Heart left ventricle (tissue), 16 donors: ENCODE measurements at places on chromosomes 6 and 20. TPM values are rescaled to one million over a fixed set of nuclear protein-coding genes. Genes with fewer than 3 reads are reported as not detected.

DNA sequence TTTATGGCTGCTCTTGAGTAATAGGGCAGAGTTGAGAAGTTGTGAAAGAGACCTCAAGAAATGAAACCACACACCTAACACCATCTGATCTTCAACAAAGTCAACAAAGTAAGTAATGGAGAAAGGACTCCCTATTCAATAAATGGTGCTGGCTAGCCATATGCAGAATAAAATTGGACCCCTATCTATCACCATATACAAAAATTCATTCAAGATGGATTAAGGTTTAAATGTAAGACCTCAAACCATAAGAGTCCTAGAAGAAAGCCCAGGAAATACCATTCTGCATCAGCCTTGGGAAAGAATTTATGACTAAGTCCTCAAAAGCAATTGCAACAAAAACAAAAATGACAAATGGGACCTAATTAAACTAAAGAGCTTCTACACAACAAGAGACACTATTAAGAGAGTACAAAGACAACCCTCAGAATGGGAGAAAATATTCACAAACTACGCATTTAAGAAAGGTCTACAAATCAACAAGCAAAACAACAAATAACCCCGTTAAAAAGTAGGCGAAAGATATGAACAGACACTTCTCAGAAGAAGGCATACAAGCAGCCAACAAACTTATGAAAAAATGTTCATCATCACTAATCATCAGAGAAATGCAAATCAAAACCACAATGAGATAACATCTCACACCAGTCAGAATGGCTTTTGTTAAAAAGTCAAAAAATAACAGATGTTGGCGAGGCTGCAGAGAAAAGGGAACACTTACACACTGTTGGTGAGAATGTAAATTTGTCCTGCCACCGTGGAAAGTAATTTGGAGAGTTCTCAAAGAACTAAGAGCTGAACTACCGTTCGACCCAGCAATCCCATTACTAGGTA, 4.0 kb downstream of the MAP3K5 start:
- no peaks in the 10 kb centered on the region for H3K27me3 ChIP-seq
- no peak overlapping the region for H3K4me3 ChIP-seq
- peaks cover 63% of the 10 kb centered on the region for H3K4me1 ChIP-seq
- DNase-seq = no peak
- H3K36me3 ChIP-seq = no peaks in the 10 kb centered on the region

GRCh38 chr6:167528239-167528638, 203.4 kb downstream of the TTLL2 start:
- H3K27ac ChIP-seq = no peak overlapping the region
- DNase-seq = no peak
- no peaks in the 10 kb centered on the region for H3K36me3 ChIP-seq
- H3K4me1 ChIP-seq = peaks cover 3% of the 10 kb centered on the region

DNA sequence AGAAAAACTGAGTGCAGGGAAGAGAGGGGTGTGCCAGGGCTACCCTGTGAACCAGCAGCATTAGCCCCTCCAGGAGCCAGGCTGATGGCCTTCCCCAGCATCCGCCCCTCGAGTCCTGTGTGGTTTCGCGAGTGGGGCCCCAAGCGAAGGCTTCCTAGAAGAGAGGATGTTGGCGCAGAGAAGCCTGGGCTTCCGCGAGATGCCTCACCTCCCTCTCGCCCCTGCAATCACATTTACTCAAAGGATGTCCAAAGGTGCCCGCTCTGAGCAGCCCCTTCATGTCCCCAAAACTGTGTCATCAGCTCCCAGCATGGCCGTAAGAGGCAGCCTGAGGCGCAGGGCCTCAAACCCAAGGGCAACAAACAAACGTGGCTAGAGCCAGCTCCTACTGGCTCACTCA, 111.7 kb downstream of the PREX1 start:
- no peaks in the 10 kb centered on the region for H3K36me3 ChIP-seq
- no peak for DNase-seq
- H3K27ac ChIP-seq = no peak overlapping the region
- H3K4me1 ChIP-seq = no peaks in the 10 kb centered on the region

GRCh38 chr6:45494416-45495135, 116.8 kb upstream of the SUPT3H start:
- H3K4me1 ChIP-seq = no peaks in the 10 kb centered on the region
- no peaks in the 10 kb centered on the region for H3K36me3 ChIP-seq
- no peak overlapping the region for H3K27ac ChIP-seq
- no peak for DNase-seq
- H3K4me3 ChIP-seq = no peak overlapping the region
- H3K27me3 ChIP-seq = no peaks in the 10 kb centered on the region

DNA sequence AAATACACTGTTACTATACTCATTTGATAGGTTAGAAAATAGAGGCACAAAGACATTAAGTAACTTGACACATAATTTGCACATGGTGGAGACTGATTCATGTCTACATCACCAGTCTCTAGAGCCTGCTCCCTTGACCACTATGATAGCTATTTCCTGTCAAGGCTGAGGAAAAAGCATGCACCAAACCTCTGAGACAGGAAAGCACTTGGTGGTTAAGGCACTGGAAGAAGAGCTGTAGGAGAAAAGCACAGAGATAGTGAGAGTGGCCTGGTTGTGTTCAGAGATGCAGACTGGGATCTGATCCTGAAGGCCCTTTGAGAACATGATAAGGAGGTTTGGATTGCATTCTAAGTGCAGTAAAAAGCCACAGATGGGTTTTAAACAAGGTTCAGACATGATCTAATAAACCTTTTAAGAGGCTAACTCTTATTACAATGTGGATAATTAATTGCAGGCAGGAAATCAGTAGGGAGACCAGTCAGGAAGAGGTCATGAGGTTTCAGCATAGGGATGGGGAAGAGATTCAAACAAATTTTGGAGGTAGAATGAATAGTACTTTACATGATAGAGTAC, 168.9 kb downstream of the PHF3 start:
- no peak overlapping the region for H3K27ac ChIP-seq
- no peaks in the 10 kb centered on the region for H3K27me3 ChIP-seq
- DNase-seq = no peak
- no peaks in the 10 kb centered on the region for H3K36me3 ChIP-seq
- no peak overlapping the region for H3K4me3 ChIP-seq

DNA sequence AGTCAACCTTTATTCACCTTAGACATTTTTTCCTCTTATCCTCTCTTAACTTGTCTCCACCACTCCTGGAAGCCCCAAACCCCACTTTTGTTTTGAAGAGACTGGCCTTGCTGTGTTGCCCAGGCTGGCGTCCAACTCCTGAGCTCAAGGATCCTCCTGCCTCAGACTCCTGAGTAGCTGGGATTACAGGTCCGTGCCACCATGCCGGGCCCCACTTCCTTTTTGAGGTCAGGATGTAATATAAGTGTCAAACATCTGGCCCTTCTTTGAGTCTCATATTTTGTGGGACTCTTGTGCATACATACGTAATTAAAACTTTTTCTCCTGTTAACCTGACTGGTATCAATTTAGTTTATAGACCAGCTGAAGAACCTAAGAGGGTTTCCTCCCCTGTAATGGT, 1.4 kb upstream of the CDK19 start:
- DNase-seq = no peak
- H3K4me1 ChIP-seq = peaks cover 4% of the 10 kb centered on the region
- no peak overlapping the region for H3K27ac ChIP-seq
- no peaks in the 10 kb centered on the region for H3K36me3 ChIP-seq
- H3K27me3 ChIP-seq = no peaks in the 10 kb centered on the region

GRCh38 chr6:108559097-108559883, 1.4 kb upstream of the FOXO3 start:
- peak overlapping the region; percentile 99 for H3K27ac ChIP-seq
- no peaks in the 10 kb centered on the region for H3K27me3 ChIP-seq
- peaks cover 41% of the 10 kb centered on the region for H3K4me1 ChIP-seq
- peak; percentile 93 for DNase-seq

DNA sequence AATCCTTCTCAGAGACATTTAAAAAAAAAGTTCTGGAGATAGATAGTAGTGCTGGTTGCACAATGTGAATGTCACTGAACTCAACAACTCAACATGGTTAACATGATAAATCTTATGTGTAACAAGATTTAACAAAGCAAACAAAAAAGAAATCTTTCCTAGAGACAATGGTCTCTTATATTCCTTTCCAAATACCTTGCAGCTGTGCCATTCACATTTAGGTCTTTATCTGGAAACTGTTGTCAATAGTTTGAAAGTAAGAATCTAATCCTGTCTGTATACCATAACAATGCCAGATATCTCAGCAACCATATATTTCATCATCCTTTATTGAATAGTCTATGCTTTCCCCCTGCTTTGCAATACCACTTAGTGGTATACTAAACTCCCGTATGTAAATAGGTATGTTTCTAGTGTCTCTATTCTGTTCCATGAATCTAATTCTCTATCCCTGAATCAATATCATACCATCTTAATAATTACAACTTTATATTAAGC, 2.1 kb downstream of the SERAC1 start:
- no peak overlapping the region for H3K4me3 ChIP-seq
- no peaks in the 10 kb centered on the region for H3K36me3 ChIP-seq
- H3K27ac ChIP-seq = no peak overlapping the region
- no peaks in the 10 kb centered on the region for H3K27me3 ChIP-seq
- no peak for DNase-seq
- H3K4me1 ChIP-seq = peaks cover 5% of the 10 kb centered on the region

DNA sequence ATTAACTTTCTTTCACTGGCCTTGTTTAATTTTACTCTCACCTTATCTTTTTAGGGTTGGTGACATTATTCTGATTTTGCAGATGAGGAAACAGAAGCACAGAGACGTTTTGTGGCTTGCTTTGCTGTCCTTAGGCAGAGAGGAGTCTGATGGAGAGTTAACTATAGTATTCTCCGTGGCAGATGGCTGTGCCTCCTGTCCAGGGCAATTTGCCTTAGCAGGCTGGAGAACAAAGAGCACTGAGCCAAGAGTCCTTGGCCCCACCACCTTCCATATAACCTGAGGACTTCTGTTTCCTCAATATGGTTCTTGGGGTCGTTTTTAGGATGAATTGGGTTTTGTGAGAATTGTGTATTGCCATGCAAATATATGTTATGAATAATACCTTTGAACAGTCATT, 71.4 kb upstream of the BACH2 start:
- no peaks in the 10 kb centered on the region for H3K36me3 ChIP-seq
- no peaks in the 10 kb centered on the region for H3K4me1 ChIP-seq
- H3K27me3 ChIP-seq = no peaks in the 10 kb centered on the region
- H3K27ac ChIP-seq = no peak overlapping the region

DNA sequence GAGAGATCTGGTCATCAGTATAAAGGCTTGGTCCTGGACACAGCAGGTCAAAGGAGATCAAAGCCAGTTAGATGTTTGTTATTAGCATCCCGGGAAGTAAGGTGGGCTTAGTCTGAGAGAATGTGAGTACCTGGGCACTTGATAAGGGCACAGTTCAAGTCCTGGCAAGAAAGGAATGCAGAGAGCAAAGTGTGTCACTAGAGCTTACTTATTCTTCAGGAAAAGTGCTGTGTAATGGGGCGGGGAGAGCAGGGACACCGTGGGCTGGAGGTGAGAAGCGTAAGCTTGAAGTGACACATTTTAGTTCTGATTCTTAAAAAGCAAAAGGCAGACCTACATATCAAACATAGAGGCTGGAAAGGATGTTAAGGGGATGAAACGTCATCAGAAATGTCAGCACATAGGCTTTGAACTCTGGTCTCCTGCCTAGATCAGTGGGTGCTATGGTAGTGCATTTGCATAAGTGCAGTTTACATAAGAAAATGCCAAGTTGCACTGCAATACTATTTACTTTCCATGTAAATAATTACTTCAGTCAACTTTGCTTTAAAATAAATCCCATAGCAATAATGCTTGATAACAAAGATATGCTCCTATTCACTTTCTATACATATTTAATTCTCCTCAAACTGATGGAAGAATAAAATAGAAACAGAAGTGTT, 2.6 kb downstream of the SAMD5 start:
- no peak overlapping the region for H3K27ac ChIP-seq
- no peak overlapping the region for H3K4me3 ChIP-seq
- no peak for DNase-seq
- peaks cover 52% of the 10 kb centered on the region for H3K27me3 ChIP-seq

DNA sequence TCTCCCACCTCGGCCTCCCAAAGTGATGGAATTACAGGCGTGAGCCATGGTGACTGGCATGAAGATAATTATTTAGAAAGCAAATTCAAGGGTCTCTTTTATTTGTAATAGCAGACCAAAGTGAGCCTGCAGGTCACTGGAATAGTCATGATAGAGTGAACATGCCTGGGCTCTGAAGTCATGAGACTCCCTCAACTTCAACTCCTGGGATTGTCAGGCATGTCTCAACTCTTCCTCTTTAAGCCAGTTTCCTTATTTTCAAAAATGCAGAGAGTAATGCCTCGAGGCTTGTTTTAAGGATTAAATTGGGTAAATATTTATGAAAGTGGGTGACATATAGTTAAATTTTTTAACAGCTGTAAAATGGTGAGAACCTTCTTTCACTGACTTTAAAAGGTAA, 22.7 kb upstream of the HECA start:
- H3K27me3 ChIP-seq = no peaks in the 10 kb centered on the region
- H3K4me1 ChIP-seq = no peaks in the 10 kb centered on the region
- H3K27ac ChIP-seq = no peak overlapping the region
- H3K36me3 ChIP-seq = no peaks in the 10 kb centered on the region

GRCh38 chr6:18326001-18326400, 61.1 kb upstream of the RNF144B start:
- H3K4me3 ChIP-seq = no peak overlapping the region
- H3K27me3 ChIP-seq = no peaks in the 10 kb centered on the region
- H3K36me3 ChIP-seq = no peaks in the 10 kb centered on the region
- H3K27ac ChIP-seq = no peak overlapping the region

- DNase-seq = no peak
- peak overlapping the region; percentile 80 for H3K4me3 ChIP-seq
- no peaks in the 10 kb centered on the region for H3K27me3 ChIP-seq
- H3K4me1 ChIP-seq = peaks cover 25% of the 10 kb centered on the region
- H3K27ac ChIP-seq = peak overlapping the region; percentile 88
- peaks cover 13% of the 10 kb centered on the region for H3K36me3 ChIP-seq
Observed at GRCh38 chr20:56391596-56392131, 351 bp downstream of the AURKA start.

DNA sequence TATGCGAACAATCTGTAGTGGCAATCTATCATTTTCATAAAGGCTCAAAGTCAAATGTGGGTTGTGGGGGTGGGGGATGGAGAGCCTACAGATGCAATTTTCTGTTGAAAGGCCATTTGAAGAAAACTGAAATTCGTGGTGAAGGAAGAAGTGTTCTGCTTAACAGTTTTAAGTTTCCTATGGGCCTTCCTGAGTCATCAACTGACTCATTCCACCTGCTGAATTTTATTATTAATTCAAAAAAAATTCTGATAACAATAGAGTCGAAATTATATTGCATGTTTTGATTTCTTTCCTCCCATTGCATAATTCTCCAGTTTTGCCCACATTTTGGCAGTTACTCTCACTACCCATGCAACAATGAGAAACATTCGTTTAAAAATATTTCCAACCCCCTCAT, 622.3 kb upstream of the ARID1B start:
- no peaks in the 10 kb centered on the region for H3K27me3 ChIP-seq
- no peak overlapping the region for H3K27ac ChIP-seq
- no peaks in the 10 kb centered on the region for H3K4me1 ChIP-seq
- no peak for DNase-seq

Gene ALDH8A1
- total RNA-seq = 0.26 TPM

Gene NKX2-2
- total RNA-seq = not detected

Gene CCN6
- total RNA-seq = not detected

Gene SNTA1
- 166 TPM for total RNA-seq

Gene TPD52L1
- 47.0 TPM for total RNA-seq

Gene UTRN
- 129 TPM for total RNA-seq

Gene FAM217A
- not detected for total RNA-seq

Gene TTK
- total RNA-seq = 0.12 TPM

Gene CLPSL2
- not detected for total RNA-seq

Gene PTK7
- 1.9 TPM for total RNA-seq

Gene IRF4
- 0.25 TPM for total RNA-seq

Gene EMILIN3
- 9.3 TPM for total RNA-seq

Gene HLA-DQB1
- 34.9 TPM for total RNA-seq
